Peyer's patch (tissue), 4 donors: ENCODE measurements at places on chromosomes 7 and 10.

DNA sequence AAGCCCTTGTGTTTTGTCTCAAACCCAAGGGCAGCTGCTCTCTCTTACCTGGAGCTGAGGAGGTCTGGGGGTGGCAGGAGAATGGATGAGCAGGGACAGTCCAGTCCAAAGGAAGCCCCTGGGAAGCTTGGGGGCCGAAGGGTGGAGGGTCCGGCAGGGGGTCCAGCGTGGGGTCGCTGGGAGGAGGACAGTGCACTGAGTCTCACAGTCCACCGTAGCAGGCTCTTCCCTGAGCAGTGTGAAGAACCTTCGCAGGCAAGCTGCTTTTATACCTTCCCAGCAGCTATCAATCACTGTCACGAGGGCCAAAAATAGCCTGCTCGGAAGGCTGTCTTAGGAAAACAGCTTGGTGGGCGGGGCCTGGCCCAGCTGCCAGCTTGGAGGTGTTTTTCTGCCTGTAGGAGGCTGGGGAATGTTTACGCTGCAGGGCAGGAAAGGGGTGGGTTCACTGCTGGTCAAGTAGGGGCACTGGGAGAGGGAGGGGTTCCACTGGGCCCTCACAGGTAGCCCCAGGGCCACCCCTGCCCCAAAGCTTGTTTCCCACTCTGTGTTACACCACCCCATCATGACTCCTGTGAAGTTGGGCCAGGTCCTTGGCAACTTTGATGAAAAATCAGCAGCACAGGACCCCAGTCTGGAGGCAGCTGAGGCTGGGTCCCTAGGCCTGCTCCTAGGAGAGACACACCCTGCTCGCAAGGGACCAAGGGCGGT is at the start of gene DEPP1:
DEPP1 (minus strand) TSS at position 240 of the 711 bp plus-strand sequence. CDS start 779 bp downstream, outside the sequence.
- peak; percentile 45 for DNase-seq

DNA sequence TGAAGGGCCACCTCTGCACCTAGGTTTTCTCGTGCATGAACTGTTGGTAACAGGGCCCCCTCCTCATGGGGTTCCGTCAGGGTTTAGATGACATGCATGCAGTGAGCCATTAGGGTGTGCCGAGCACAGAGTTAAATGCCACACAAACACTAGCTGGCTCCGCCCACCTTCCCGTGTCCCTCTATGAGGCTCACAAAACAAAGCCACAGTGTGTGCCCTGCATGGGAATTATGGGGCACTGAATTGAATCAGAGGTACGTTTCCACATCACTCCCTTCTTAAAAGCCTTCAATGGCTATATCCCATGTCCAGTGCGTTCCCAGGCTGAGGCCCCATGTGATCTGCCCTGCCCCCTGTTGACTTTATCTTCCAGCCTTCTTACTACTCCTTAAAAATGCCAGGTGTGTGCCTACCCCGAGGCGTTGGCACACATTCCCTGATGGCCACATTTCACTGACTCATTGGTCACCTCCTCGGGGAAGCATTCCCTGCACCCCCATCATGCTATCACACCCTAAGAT is 35.7 kb downstream of the GSDME start:
- no peak for DNase-seq

DNA sequence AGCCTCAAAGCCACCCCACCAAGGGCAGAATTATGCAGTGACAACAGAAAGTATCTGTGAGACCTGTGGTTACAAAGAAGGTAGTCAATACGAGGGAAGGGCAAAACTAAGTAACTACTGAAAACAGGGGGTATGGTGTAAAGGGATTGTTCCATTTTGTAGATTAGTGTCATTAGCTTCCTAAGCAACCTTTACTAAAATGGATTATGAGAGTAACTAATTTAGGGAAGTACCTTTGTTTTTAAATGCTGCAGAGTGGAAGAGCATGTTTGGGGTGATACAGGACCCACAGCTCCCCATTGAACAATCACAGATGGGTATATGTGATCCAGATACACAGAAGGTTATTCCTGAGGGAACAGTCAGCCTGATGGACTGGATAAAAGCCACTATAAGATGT is 51.3 kb upstream of the TAC1 start:
- DNase-seq = no peak

DNA sequence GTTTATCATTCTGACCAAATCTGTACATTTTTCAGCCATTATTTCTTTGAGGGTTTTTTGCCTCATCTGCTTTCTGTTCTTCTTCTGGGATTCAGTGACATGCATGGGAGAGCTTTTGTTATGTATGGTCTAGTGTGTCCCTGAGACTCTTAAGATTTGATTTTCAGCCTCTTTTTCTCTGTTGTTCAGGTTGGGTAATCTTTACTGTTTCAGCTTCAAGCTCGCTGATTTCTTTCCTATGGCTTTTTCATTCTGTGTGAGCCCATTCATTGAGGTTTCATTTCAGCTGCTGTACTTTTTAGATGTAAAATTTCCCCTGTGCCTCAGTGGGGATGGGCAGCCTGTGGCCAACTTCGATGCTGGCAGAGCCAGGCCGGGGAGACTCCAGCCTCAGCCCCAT is 38.1 kb downstream of the FOXK1 start:
- no peak for DNase-seq

GRCh38 chr7:142030848-142031247 is 35.2 kb downstream of the MGAM start:
- DNase-seq = no peak

DNA sequence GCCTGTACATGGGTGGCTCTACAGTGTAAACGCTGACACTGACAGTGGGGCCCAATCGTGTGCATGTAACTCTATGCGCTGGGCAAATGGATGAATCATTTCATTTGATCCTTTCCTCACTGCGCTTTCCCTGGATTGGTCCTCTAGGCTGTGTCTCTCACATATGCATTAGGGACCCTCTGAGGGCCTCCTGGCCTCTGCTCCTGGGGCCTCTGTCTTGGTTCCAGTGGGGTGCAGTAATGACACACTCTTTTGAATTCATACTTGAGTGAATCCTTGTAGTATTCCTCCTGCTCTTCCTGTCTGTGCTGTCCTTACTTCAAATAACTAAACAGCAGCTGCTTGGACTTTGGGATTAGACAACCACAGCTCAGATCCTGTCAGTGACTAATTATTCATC is 176.5 kb upstream of the ADO start:
- DNase-seq = no peak

- DNase-seq = no peak
Measured at GRCh38 chr7:143519411-143520131, 41.9 kb downstream of the TAS2R41 start.

DNA sequence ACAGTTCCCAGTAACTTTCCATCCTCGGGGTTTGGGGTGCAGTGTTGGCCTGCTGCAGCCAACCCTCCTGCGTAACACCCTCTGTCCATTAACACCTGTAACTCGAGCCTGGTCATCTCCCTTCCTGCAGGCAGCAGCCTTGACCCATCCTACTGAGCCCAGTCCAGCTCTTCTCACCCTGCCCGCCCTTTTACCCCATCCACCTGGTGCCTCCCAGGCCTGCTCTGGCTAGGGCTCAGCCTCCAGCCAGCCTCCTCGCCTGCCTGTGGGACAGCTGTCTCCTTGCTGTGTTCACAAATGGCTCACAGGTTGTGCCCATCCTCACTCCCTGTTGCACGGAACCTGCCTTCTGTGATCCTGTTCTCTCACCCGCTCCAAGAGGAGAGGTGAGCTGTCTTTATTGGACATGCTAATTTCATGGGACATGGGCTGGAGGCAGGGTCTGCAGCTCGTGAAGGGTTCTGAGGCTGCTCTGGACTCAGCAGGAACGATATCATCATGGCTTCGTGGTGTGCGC is 277.2 kb upstream of the TCERG1L start:
- DNase-seq = no peak

- no peak for DNase-seq
Measured at GRCh38 chr10:35949811-35950211, 307.7 kb upstream of the FZD8 start.
